ENCODE measurements at places on chromosomes 5 and 9. TPM values are rescaled to one million over a fixed set of nuclear protein-coding genes. Genes with fewer than 3 reads are reported as not detected.

IRX2 gene
- total RNA-seq: 8.5 TPM

CBY3 gene
- not detected for total RNA-seq

GALNT12 gene
- 0.34 TPM for total RNA-seq

TUSC1 gene
- total RNA-seq: 15.7 TPM

RAPGEF6 gene
- 28.0 TPM for total RNA-seq

SPINK4 gene
- total RNA-seq: not detected

GEMIN5 gene
- total RNA-seq: 31.2 TPM

PCDHGC5 gene
- total RNA-seq: 1.1 TPM

PTGDS gene
- total RNA-seq: not detected

INSL6 gene
- total RNA-seq: not detected

ARID3C gene
- total RNA-seq: 0.50 TPM

CTNND2 gene
- total RNA-seq: not detected

All from nasal cavity respiratory epithelium epithelial cell of viscerocranial mucosa (primary cell).